ENCODE measurements at places on chromosomes 5 and 9.
A peak's percentile ranks its signal among the peaks of the same experiment; 100 is the strongest.

- DNase-seq = no peak
Measured at GRCh38 chr5:167578977-167579692, 712.3 kb upstream of the WWC1 start.

- DNase-seq = no peak
Measured at GRCh38 chr9:117340422-117340821, 74.4 kb downstream of the ASTN2 start.

GRCh38 chr9:129491487-129491855, 129.4 kb downstream of the C9orf50 start:
- DNase-seq = no peak

- DNase-seq = no peak
Measured at GRCh38 chr9:26462213-26462612, 430.4 kb downstream of the CAAP1 start.

DNA sequence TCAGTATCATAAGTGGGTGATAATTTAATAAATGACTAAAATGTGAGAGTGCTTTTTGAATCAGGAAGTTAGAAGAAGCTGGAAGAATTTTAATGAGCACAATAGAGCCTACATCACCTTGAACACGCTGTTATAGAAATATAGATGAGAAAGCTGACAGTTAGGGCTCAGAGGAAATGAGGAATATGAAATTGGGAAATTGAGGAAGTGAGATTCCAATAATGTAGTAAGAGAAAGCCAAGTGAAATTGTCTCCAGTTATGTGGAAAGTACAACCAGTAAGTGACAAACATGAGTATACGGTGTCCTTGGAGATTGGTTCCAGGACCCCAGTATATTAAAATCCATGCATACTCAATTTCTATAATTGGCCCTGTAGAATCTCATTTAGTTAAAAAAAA, 235.9 kb upstream of the FAM174A start:
- DNase-seq = no peak

- no peak for DNase-seq
Measured at GRCh38 chr9:123821619-123822018, 108.3 kb downstream of the DENND1A start.

DNA sequence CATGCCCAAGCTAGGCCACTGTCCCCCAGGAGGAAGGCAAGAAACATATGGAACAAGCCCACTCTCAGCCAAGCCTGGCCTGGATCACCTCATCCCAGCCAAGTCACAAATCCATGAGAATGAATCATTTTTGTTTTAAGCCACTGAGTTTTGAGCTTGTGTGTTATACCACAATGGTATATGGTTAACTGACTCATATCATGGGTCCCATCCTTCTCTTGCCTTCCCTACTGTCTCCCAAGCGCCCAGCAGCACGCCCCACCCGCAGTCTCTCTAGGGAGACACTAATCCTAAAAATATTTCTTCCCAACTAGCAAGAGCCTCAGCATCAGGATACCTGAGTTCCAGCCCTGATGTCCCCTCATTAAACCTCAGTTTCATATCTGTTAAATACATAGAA, 248.1 kb downstream of the CDK5RAP2 start:
- DNase-seq = no peak

GRCh38 chr9:127856729-127857116, 2.3 kb upstream of the ENG start:
- no peak for DNase-seq

DNA sequence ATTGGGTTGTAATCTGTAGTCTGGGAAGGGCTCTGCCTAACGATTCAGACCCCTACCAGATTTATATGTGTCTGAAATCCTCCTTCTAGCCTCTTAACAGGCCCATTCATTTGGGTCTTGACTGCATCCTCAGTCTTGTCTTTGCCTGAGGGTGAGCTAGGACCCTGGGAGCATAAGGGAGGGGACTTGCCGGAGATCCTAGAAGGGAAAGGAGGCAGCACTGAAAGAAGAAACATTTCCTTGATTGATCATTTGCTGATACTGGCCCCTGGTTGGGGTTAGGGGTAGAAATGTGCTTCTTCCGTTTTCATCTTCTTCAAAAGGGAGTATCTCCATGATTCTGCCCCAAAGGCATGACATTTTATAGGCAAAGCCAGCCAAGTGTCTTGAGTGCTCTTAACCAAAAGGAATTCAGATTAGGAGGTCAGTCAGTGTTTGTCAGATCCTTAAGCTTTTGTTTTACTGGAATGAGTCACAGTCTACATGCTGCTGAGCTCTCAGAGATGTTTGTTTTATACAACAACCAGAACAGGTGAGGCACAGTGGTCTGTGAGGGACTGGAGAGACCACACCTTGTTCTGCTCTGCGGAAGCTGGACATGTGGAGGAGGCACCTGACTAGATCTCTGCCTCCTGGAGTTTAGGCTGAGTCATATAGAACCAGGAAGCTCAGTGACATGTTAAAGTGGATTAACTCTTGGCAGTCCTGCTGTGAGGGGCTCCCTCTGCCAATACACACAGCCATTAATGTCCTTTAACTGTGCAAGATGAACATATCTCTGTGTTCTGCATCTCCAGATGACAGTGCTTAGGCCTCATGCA, 37.7 kb downstream of the PCDHAC2 start:
- DNase-seq = no peak

DNA sequence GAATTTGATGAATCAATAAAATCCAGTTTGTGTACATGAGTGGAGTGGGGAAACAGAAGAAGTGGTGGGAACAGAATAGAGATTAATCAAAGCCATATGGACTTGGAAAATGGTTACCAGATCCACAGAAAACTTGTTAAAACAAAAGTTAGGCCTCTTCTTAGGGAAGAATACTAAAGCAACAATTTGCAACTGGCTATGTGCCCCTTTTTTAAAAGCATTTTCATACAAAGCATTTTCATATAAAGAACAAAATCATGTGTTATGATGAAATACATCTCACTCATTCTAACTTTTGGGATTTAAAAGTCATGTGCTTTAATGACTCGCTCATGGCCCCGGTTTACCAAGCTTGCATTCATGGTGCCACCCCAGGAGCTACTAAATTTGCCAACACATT, 276.9 kb downstream of the EFNA5 start:
- no peak for DNase-seq

- no peak for DNase-seq
Measured at GRCh38 chr9:16396389-16396788, 474.1 kb downstream of the BNC2 start.

DNA sequence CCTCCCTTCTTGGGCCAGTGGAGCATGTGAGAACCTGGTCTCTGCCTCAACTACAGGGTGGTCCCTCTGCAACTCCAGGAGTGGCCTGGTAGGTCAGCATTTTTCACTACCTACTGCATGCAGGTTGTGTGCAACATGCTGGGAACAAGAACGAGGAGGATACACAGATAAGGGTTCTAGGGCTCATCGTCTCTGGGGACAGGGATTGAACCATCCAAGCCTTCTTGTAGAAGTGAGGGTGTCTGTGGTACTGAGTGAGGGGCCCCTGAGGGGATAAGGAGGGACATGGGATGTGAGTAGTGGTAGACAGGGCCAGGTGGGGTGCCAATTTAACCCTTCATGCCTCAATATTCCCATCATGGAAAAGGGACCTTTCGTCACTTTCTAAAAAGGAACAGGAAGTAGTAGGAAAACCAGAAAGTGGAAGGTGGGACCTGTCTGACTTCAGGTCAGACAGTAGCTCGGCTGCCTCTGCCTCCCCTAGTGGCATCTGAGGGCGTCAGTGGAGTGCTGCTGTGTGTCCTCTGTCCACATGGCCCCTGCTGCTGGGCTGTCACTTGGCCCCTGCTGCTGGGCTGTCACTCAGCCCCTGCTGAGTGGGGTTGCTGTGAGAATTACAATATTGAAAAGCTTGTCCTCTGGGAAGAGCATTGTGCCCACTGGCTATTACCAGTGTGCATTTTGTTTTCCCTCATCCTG, 48.6 kb upstream of the RNU6ATAC start:
- DNase-seq = no peak

GRCh38 chr9:96232539-96233241, 69.3 kb downstream of the HSD17B3 start:
- peak; percentile 52 for DNase-seq

GRCh38 chr5:89337-90286, 2.4 kb upstream of the PLEKHG4B start:
- DNase-seq = no peak

- DNase-seq = no peak
Measured at GRCh38 chr5:169341556-169341955, 40.6 kb upstream of the SLIT3 start.

- no peak for DNase-seq
Measured at GRCh38 chr5:168691891-168692290, 112.7 kb upstream of the PANK3 start.

DNA sequence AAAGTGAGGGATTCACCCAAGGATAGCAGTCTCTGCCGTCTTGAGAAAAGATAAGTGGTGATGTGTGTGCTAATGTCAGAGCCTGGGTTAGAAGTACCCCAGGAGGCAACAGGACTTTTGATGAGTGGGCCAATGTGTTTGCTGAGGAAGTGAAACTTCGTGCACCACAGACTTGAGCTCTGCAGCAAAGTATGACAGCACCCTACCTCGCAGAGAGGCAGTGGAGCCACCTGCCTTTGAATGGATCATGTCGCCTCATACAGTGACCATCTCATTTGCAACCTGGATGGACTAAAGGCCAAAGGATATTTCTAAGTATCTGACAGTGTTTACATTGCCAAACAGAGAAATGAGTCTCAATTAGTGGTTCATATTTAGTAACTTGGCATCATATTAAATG, 593.9 kb upstream of the GRAMD2B start:
- DNase-seq = no peak

- DNase-seq = no peak
Measured at GRCh38 chr5:108989761-108990392, 242.2 kb downstream of the FER start.

DNA sequence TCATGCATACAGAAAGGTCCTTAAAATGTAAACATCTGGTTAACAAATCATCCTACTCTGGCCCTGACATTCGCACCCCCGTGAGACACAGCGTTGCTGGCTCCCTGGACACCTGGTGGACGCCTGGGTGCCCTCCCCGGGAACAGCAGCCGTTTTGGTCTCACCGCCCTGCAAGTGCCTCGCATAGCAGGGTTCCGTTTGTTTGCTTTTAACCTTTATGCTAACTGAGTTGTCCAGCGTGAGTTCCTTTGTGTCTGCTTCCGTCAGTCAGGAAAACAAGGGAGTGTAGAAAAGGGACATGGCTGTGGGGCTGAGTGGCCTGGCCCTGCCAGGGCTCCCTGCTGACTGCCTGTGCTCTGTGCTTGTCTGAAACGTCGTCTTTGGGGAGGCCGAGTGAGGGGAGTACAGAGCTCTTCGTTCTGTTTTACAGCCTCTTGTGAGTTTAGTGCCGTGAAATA, 91.8 kb upstream of the CACNA1B start:
- no peak for DNase-seq

- no peak for DNase-seq
Measured at GRCh38 chr9:132986640-132987620, 8.4 kb downstream of the GFI1B start.

DNA sequence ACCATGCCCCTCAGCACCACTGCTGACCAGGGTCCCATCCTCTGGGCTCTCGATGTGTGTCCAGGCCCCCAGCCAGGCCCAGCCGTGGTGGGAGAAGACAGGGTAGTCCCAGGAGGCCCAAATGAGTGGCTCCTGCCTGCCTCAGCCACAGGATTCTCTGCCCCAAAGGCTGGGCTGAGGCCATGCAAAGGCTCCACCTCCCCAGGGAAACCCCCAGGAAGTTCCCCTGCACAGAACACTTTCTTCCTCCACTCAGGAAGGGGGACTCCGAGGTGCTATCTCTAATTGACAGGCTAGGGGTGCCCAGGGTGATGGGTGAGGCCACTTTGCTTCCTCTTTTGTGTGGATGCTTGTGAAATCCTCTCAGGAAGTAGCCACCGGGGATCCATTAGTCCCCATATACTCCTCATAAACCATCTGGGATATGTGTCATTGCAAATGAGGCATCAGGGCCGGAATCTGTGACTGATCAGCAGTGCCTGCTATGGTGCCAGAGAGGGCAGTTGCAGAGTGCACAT, 23.1 kb upstream of the TDRD7 start:
- peak; percentile 4 for DNase-seq

GRCh38 chr9:14279671-14280070, 34.3 kb downstream of the NFIB start:
- DNase-seq = no peak

GRCh38 chr5:77316871-77317661, 106.6 kb downstream of the PDE8B start:
- DNase-seq = no peak

DNA sequence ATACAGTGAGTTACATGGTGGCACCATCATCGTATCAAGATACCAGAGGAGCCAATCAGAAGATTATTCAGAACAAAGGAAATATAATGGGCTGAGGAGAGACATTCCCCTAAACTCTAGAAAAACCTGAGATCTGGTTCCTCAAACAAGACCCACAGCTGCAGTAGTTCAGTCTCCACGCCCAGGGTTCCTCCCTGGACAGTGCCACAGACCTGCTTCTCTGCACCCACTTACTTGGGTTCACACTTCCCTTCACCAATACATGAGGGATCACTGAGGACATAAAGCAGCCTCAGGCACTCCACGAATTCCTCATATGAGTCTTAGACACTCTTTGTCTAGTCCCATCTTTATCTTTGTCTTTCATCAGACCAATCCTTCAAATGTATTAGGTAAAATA, 101.7 kb downstream of the APTX start:
- DNase-seq = no peak

DNA sequence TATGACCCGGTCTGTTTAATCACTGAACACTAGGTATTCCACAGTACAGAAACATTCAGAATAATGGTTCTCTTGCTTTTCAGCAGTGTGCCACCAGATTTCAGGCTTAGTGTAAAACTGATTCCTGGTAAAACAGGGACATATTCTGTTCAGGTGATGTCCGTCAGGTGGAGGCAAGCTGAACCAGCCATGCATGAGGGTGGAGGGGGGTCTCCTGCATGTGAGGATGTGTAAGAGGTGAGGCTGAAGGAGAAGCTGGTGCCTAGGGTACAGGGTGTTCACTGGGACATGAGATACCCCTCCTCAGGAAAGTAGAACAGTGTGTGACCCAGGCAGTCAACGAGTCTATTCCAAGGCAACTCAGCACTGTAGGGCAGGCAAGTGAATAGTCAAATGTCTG, 563.9 kb downstream of the BNC2 start:
- no peak for DNase-seq

DNA sequence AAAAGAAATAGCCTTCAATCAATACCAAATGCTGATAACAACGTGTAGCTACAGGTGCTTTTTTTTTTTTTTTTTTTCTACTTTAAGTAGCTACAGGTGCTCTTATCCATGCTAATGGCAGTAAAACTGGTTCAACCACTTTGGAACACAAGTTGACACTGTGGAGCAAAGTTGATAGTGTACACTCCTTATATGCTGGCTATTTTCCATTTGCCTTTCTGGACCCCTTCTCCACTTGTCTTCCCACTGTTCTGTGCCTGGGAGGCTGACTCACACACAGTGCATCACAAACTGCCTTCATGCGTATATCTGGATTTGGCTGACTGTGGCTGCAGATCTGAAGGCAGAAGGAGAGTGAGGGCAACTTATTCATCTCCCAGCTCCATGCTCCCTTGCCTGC, 247.9 kb downstream of the MSX2 start:
- no peak for DNase-seq

GRCh38 chr9:125297917-125298316, 36.3 kb downstream of the GAPVD1 start:
- no peak for DNase-seq
